Effector memory CD4-positive, alpha-beta T cell (primary cell): ENCODE measurements at places on chromosomes 13 and 19.

DNA sequence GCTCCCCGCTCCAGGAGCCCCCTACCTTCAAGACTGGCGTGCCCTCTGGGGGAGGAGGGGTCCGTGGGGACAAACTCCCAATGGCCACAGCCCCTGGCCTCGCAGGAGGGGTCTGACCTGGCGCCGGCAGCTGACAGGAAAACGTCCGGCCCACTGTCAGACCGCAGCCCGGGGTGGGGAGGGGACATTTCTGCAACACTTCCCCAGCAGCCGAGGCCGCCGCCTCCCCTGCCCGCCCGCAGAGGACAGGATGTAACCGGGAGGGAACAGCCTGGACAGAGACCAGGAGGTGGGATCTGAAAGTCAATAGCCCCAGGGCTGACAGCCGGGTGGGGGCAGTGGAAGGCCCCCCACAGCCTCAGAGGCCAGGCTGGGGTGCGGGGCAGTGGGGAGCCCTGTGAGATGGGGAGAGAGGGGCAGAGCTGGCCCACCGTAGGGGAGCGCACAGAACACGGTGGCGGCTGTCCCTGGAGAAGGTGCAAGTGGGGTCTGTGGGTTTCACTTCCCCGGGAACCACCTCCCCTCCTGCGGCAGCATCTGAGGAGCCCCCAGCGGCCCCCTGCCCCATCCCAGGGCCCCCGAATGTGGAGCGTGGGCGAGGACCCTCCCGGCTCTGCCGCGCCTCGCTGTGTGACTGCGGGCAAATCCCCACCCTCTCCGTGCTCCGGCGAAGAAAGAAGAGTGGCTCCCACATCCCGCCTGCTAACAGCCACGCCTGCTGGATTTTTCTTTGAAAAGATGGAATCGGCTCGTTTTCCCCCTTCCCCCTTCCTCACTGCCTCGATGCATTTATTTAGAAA lies at the start of gene PEAK3:
TSS of gene PEAK3 (minus strand) at position 114 of the 800 bp plus-strand sequence. CDS start 1,244 bp downstream, outside the sequence.
- DNase-seq = no peak

DNA sequence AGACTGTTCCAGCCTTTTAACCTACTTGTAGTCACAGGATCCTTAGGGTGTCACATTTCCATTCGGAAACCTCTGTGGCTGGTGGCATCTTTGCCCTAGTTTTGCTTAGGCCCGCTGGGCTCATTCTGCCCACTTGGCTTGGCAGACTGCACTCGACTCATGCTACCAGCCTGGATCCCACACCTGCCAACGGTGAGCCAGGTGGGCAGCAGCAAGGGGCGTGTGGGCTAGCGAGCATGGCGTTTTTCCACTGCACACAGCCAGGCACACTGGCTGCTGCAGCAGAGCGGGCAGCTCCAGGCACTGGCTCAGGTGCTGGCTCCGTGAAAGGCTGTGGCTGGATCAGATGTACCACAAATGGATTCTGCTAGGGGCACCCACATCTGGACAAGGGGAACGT lies 838.2 kb downstream of the SLITRK6 start:
- no peak for DNase-seq

DNA sequence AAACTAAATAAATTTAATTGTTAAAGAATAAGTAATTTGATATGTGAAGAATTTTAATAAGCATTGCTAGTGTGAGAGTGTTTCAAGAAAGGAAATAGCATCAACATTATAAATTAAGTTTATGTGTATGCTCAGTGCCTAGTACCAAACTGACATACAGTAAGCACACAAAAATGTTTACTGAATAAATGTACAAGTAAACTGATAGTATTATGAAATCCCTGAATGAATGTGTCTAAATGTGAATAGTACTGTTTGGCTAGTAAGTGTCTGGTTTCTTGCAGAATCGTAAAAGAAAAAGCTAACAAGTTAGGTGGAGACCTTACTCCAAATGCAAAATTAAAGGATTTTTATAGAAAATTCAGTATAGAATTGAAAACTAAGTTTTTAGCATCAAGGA lies 233.6 kb downstream of the PCDH9 start:
- DNase-seq = no peak

GRCh38 chr13:45402641-45403040 lies 15.5 kb downstream of the SLC25A30 start:
- DNase-seq = no peak

DNA sequence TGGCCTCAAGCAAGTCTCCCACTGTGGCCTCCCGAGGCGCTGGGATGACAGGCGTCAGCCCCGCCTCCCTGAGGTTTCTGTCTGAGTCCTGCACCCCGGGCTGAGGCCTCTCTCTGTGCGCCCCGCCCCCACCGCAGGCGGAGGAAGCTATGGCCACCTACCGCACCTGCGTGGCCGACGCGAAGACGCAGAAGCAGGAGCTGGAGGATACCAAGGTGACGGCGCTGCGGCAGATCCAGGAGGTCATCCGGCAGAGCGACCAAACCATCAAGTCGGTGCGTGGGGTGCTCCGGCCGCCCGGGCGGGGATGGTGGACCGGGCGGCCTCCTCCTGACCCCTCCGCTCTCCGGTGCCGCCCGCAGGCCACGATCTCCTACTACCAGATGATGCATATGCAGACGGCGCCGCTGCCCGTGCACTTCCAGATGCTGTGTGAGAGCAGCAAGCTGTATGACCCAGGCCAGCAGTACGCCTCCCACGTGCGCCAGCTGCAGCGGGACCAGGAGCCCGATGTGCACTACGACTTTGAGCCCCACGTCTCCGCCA lies 12.7 kb downstream of the ARHGAP45 start:
- DNase-seq = no peak

DNA sequence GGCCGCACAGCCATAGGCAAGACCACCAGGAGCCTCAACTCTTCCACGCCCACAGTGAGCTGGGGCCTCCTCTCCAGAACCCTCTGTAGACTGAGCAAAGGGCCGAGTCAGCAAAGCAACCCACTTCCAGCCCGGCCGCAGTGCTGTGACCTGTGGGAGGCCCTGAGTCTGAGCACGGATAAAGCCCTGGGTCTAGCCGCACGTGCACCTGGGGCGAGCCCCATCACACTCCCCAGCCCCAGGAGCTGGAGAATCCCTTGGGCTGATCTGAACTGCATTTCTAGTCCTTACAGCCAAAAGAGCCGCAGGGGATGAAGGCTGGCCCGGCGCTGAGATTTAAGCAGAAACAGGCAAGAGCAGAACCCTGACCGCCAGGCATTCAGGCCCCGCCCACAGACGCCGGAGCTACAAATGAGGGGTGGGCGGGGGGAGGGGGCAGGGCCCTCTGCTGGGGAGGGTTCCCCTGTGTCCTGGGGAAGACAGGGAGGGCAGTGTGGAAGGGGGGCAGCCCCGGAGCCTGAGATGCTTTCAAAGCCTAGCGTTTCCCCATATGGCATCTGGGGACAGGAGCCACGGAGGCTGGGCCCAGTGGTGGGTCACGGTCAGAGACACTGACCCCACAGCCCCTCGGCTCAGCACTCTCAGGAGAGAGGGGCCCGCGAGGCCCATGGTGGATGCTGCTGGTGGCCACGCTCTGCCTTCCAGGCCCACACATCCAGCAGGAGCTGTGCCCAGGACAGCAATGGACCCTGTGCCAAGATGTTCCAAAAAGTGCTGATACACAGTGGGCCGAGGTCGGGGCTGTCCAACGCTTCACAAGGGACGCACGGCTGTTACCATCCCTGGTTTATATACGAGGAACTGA lies 4.9 kb downstream of the TMEM259 start:
- no peak for DNase-seq

- peak; percentile 51 for DNase-seq
These were observed 2.9 kb downstream of the MFSD12 start for GRCh38 chr19:3554254-3555083.

- no peak for DNase-seq
These were observed at the start of gene EBI3 for GRCh38 chr19:4229179-4229931. Gene EBI3 (plus strand): TSS chr19:4229523. CDS start chr19:4229551, 28 bp downstream.
